ENCODE measurements at places on chromosomes 11 and 22.

GRCh38 chr11:70090961-70091381 lies 12.9 kb downstream of the ANO1 start:
- DNase-seq = no peak

DNA sequence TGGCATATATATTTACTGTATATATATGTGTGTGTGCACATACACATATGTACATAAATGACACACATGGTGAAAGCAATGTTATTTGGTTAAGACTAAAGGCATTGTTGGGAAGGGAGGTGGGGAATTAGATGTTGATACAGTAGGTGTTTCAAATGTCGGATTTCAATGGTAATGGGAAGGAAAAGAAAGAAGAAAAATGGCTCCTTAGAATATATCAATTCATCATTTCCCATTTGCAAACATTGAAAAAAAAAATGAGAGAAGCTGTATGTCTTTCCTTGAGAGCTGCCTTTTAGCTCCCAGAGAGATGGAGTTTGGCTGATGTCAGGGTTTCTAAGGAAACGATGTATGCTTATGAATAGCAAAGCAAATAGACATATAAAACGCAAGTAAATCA lies 33.4 kb upstream of the ATXN10 start:
- DNase-seq = no peak

- DNase-seq = no peak
These were observed 13.7 kb upstream of the RAB38 start for GRCh38 chr11:88188932-88189253.

DNA sequence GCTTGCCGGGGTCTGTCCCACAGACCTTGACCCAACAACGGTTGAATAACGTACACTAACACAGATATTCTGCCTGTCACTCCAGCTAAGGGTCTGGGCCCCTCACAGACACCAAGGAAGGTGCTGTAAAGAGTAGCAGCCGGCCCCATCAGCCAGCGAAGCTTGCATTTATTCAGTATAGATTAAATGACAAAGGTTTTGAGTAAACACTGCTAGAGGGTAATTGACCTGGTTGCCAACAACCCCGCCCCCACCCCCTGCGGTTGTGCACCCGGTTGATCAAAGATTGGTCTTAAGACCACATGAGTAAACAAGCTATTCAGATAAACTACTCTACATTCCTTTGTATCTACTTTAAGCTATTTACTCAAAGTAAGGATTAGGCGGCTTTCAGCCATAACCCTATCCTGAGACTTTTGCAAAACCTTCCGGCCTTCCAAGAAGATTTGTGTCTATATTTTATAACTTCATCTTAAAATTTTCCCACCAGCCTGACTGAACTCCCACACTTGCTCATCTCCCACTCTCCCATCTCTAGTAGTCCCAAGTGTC lies 4.8 kb upstream of the CKAP5 start:
- DNase-seq = no peak

DNA sequence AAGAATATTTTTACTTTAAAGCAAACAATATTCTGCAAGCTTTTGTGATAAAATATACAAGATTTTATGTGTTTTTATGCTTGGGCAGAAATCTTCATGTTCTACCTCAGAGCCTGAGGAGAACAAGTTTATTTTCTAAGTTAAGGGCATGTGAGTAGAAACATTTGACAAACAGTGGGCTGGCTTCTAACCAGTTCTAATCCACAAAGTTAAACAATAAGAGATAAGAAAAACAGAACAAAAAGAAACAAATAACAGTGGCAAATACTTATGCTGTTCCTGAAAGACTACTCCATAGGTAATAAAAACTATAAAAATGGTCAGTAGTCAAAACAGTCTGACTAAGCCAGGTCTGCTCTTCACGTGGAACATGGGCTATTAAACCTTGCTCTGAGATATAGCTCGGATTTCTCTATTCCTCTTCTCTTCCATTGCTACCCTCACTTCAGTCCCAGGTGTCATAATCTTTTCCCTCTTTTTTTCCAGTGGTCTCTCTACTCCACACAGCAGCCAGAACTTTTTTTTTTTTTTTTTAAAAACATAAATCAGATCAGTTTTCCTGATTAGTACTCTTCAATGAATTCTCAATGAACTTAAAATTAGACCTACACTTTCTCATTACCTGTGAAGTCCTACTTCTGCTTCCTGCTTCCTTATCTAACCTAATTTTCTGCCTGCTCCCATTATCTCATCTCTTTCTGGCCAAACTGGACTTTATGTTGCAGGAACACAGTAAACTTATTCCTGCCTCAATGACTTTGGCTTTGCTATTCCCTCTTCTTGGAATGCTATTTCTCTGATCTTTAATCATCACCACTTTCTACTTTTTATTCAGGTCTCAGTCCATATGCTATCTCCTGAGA lies 671.1 kb upstream of the CCDC90B start:
- no peak for DNase-seq

DNA sequence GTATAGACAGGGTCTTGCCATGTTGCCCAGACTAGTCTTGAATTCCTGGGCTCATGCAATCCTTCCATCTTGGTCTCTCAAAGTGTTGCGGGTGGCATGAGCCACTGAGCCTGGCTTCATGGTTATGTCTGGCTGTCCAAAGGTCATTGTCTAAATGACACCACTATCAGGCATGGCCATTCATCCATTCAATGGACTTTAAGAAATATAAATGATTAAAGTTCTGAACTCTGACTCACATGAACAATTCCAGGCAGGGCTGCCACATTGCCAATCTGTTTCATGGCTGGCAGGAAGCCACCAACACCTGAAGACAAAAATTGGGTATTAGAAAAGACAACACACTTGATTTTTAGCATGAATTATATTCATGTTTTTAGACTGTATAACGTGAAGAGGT lies 4.1 kb downstream of the RTCB start:
- DNase-seq = no peak

DNA sequence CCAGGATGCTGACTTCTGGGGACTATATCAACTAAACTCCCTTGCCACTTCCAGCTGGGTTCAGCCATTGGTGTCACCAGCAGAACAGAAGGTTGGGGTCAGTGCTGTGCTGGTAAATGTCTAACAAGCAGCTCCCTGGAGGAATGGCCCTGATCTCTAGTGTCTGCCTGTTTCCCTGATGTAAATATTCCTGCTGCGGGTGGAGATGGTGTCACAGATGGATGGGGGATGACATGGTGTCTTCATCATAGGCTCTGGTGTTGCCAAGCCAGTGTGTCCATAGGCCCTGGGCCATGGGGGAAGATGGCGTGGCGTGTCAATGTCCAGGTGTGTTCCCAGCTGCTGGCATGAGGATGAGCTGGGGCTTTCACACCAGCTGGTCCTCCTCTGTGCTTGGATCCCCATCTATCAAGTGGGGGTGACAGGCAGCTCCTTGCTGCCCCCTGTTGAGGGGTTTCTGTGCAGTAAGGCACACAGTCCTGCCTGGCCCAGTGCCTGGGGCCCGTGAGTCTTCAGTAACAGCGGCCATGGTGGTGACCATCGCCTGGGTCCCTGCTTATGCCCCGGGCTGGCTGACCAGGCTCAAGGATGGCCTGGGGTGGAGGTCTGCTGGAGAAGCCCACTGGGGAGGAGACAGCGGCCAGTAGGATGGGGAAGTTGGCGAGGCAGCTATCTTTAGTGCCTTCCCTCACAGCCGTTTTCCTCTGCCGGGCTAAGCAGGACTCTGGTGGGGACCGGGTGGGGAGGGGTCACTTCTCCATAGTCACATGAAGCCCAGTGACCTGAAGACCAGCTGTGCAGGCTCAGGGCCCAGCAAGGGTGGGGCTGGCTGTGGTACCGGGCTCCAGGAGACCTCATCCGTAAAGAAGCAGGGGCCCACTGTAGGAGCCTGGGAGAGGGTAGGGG lies 12.7 kb downstream of the RPL3 start:
- DNase-seq = no peak

- no peak for DNase-seq
These were observed 632.7 kb upstream of the CHORDC1 start for GRCh38 chr11:90855531-90855930.

DNA sequence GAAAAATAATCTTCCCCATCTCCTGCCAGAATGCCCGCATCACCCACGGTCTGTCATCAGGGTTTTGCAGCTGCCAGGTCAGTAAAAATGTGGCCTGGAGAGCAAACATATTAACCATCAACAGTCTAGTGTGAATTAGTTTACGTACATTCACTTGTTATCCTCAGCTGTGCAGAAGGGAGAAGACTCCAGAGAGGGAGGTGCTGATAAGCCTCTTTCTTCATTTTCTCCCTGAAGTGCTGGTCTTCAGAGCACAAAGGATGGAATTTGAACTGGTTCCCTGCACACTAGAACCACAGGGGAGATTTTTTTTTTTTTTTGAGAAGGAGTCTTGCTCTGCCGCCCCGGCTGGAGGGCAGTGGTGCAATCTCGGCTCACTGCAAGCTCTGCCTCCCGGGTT lies 8.2 kb downstream of the FGF19 start:
- no peak for DNase-seq

DNA sequence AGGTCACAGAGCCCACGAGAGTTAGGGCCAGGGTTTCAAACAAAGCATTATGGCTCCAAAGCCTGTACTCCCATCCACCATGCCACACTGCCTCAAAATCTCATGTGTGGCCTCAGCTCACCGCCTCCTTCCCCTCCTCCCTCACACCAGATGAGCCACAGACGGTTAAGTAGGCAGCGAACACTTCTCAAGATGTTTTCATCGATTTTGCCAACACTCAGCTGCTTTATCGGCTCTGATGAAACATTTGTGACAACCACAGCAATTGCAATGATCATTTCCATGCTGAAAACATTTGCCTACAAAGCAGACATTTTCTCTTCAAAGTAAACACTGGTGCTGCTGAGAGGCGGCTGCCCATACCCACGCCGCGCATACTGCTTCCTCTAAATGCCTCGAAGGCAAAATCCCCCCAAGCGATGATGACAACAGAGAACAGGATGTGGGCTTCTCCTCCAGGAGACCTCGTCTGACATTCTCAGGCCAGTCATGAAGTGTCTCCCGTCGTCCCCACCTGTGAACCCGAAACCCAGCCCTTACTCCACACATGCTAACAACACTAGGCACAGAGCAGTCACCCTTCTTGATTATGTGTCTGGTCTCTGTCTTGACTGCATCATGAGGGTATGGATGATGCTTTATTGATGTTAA lies 599.2 kb downstream of the SOX6 start:
- DNase-seq = no peak

DNA sequence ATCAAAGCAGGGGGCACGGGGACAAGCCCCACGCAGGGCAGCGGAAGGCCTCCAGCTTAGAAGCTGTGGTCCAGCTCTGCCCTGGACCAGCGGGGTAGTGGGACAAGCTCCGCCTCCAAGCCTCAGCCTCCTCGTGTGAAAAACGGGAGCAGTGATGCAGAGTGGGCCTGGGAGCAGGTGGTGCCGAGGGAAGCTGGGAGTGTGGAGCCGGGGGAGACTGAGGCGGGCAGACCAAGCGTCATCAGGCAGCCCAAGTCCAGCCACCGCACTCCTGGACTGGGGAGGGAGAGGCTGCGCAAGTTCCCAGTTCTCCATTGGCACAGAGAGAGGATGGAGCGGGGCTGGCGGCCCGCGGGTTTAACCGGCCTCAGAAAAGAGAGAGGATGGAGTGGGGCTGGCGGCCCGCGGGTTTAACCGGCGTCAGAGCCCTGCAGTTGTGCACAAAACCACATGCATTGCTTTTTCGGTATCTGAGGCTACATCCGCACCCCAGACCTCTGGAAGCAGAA lies 68.1 kb upstream of the PHF21B start:
- no peak for DNase-seq

- DNase-seq = no peak
These were observed 42.4 kb upstream of the RCE1 start for GRCh38 chr11:66800720-66801428.

GRCh38 chr11:110000850-110001249 lies 92.3 kb upstream of the ZC3H12C start:
- no peak for DNase-seq

DNA sequence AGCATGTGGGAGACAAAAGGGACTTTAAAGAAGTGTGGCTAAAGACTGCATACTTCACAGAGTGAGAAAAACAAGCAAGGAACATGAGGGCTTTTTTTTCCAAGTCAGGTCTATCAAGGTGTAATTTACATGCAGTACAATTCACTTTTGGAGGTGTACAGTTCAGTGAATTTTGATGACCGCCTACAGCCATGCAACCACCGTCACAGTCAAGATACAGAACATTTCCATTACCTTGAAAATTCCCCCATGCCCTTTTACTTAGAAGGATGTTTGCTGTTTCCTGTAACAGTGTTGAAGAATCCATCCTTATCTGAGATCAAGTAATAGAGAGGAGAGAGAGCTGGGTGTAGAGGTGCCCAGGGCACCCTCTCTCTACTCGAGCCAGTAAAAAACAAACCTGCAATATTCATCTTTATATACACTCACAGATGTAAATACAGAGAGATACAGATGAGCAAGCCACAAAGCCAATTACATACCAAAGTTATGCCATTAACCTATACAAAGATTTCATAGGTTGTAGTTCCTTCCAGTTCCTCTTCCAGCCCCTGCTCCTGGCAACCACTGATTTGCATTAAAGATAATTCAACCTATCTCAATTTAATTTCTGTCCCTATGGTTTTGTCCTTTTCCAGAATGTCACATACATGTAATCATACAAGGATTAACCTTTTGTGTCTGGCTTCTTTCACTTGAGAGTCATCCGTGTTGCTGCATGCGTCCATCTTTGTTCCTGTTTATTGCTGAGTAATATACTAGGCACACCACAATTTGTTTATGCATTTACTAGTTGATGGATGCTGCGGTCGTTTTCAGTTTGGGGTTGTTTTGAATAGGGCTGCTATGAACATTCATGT lies 35.0 kb upstream of the RASD2 start:
- no peak for DNase-seq

DNA sequence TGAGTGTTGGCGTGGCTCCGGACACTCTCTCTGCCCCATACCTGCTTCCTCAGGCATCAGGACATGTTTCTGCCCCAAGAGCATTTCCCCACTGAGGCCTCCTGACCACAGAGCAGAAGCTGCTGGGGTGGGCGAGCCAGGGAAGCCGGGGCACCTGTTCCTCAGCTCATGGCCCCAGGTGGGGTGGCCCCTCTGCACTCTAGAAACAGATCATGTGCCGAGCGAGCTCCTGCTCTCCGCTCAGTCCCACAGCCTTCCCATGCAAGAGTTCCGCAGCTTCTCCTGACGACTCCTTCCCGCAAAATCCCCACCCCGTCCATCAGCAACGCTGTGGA lies 22.4 kb upstream of the PANX2 start:
- no peak for DNase-seq

Data from GM04503 (cell line).